ENCODE measurements at places on chromosomes 13 and 19.

DNA sequence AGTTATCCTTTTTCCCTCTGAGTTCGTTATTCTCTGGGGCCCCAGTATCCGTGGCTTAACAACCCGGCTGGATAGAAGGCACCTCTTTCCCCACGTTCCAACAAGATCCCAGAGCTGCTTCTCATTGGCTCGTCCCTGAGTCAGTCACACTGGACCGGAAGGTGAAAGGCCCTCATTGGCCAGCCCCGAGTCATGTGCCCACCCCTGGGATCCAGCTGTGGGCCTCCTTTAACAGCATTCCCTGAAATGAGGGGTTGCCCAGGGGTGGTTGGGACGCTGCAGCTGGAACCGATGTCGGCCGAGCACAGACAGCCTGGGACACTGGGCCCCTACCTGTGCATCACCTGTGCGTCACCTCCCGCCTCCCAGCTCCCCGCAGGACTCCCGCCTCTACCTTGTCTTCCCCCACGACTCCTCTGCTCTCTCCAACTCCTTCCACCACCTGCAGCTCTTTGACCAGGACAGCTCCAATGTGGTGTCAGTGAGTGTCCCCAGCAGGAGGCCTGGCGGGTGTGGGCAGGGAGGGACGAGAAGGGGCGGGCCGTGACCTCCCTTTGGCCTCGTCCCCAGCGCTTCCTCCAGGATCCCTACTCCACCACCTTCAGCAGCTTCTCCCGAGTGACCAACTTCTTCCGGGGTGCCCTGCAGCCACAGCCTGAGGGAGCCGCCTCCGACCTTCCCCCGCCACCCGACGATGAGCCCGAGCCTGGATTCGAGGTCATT lies 4.3 kb downstream of the TBC1D17 start:
- no peak for DNase-seq

DNA sequence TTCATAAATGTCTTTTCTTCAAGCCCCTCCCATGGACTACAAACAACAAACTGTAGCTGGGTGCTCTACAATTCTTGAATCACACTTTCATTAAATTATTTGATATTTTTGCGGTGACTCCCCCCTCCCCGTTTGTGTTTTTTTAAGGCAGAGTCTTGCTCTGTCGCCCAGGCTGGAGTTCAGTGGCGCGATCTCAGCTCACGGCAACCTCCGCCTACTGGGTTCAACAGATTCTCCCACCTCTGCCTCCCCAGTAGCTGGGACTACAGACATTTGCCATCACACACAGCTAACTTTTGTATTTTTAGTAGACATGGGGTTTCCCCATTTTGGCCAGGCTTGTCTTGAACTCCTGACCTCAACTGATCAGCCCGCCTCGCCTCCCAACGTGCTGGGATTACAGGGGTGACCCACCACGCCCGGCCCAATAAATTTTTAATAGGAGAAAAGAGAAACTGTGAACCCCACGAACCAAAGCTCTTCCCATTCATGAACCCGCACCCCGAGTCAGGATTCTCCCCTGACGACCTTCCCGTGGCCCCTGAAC lies 703 bp downstream of the ZNF506 start:
- DNase-seq = no peak

DNA sequence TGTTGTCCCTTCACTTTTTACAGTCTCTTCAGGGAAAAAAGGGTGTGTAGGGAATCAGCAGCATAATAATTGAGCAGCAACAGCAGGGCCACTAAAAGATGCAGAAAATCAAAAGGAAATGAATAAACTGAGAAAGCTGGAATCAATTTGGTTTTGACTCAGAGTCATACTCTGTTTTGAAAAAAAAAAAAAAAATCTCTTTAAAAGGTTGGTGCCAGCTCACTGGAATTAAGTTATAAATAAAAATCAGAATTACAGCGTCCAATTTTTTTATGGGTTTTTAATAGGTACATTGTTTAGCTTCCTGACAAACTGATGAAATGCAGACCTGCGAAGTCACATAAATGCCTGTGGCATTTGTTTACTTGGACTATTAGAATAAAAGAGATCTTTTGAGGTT lies 231.9 kb downstream of the COG6 start:
- DNase-seq = no peak

- DNase-seq = no peak
Measured at GRCh38 chr19:10583036-10583776, 3.9 kb downstream of the AP1M2 start.

All from NCI-H2171 (cell line).